Inflammatory macrophage treated with lipopolysaccharide for 4 hours (primary cell): ENCODE measurements at places on chromosomes 3 and 15.

GRCh38 chr3:141386126-141386488 lies 17.8 kb downstream of the ZBTB38 start:
- no peak for DNase-seq

DNA sequence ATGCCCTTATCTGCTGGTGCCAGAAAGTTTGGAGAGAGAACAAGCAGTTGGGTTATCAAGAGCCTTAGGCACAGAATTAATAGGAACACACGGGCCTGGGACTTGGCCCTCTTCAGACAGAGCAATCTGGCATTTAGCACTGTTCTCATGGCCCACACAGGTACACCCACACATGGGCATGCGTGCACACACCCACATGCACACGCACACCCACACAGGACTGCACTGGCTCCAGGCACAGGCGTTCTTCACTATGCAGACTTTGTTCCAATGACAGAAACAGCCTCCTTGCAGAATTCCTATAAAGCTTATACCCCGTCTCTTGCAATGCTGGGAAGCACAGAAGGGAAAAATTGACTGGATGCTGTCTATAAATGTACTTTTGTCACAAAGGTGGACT lies 36.3 kb downstream of the TMEM44 start:
- DNase-seq: no peak

DNA sequence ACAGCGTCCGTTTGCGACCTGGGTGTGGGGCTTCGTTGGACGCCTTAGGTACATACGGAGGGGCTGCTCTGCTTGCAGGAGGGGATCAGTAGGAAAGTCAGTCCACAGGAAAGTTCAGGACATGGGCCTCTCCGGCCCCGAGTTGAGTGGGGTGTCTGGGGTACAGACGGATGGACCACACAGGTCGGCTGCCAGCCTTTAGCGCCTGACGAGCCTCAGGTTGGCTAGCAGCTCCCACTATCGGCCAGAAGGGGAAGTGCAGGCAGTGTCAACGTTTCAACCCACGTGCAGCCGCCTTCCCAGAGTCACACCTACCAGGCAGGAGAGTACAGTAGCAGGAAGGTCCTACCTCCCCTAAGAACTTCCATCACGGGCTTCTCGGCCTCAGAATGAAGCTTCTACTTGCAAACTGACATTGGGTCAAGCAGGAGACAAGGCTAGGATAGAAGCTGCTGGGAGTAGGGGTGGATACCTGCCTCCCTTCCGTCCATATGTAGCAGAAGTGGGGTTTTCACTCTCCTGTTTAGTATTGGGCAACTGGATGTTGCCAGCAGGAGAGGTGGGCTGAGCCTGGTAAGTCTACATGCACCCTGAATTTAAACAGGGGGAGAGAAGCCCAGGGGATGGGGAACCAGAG lies 1.8 kb upstream of the SCN5A start:
- DNase-seq: peak; percentile 56

DNA sequence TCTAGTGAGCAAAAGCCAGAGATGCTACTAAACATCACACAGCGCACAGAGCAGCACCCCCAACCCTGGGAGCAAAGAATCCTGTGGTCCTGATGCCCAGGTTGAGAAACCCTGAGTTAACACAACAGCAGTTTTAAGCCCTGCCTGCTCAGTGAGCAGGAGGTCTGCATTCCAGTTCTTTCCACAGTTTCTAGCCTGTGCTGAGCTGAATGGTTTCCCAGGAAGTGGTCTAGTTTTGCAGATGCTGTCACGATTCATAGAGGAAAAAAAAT lies 171.1 kb upstream of the PROK2 start:
- no peak for DNase-seq

DNA sequence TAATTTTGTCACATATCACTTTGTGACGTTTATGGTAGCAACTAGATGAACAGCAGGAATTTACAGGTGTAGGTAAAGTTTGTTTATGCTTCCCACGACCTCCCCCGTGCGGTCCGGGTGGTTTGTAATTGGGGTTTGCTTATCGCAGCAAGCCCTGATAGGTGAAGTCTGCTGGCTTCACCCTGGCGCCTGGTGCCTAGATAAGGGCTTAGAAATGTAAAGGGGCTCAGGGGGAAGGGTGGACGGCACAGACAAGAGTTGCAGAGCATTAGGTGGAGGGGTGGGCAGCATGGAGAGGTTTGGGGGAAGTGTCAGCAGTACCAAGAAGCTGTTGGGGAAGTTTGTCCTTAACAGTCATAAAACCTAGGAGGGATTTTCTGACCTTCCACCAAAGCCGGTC lies 108.1 kb upstream of the RNF7 start:
- no peak for DNase-seq

- DNase-seq: peak; percentile 70
Measured at GRCh38 chr15:90097475-90097874, 4.8 kb downstream of the IDH2 start.

- no peak for DNase-seq
Measured at GRCh38 chr15:81534124-81534523, 160.1 kb upstream of the TMC3 start.

GRCh38 chr3:169760479-169760878 lies 4.4 kb downstream of the TERC start:
- no peak for DNase-seq

DNA sequence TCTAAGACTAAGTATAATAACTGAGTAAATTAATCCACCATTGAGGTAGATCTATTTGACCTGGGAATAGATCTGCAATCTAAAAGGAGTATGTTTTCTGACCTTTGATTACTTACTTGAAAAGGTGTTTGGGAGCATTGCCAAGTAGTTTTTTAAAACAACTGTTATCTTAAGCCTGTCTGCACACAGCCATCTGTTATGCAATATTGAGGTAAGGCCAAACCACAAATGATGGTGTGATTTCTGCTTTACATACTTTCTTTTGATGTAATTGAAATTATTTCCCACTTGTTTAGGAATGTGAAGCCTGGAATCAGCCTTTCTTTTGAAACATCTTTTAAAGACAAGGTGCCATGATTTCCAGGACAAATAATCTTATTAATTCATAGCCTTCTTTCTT lies 274.0 kb downstream of the BBX start:
- no peak for DNase-seq

DNA sequence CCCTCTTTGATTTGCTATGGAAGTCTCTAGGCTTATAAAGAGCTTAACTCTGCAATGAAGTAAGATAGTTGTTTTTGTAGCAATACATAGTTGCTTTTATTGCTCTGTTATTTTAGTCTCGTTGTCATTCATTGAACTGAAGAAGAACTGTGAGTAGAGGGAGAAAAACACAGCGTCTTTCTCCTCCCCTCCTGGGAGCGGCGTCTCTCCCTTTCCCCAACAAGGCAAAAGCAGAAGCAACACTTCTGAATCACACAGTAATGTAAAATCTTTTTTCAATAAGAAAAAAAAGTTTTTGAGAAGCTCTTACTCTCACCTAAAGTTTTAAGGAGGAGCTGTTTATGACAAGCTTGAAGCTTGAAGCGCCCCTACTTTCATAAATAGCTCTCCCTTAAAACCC lies 119.3 kb upstream of the SLC7A14 start:
- DNase-seq: no peak

GRCh38 chr3:41120460-41120859 lies 78.8 kb upstream of the CTNNB1 start:
- DNase-seq: peak; percentile 27

DNA sequence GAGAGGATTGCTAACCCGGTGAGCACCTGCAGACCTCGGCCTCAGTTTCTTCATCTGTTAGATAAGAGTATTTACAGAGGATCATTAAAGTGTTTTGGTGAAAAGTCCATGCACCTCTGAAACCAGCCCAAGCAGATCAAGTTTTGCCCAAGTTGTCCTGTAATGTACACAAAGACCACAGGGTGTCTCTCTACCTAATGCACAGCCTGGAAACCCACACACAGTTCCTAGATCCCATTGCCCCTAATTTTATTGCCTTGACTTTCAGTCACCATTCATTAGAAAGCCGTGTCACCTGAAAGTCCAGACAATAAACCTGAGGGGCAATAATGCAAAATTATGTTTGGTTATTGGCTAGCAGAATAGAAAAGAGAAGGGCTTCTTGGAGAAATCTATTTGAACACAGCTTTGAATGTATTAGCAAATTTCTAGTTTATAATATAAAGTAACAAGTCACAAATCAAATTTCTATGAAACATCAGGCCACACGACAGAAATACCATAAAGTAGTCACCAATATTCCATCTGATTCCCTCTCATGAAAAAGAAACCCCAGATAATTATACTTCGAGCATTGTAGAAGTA lies 161.3 kb upstream of the SLC2A2 start:
- peak; percentile 28 for DNase-seq

- DNase-seq: no peak
Measured at GRCh38 chr3:107428051-107428858, 51.0 kb downstream of the CCDC54 start.

- DNase-seq: no peak
Measured at GRCh38 chr15:69979783-69980182, 117.9 kb downstream of the TLE3 start.

DNA sequence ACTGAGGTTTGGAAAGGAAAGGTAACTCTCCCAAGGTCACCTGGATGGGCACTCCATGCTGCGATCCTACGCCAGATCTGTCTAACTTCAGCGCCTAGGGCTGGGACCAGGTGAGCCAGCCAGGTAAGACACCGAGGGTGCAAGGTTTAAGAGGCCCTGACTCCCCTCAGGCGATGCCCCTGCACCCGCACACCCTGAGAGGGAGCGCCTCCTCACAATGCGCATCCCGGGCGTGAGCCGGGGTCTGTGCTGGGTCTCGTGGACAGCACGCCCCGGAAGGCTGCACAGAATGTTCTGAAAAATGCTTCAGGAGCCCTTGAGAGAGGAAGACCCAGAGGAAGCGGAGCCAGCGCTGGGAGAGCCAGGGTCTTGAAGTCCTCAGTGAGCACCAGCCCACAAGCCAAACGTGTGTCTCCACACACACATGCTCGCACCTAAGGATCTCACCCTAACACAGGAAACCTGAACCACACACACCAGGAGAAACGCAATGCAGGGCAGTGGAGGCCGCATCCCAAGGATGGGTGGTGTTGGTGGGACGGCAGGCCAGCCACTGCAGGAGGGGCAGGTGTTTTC lies 142.0 kb downstream of the ADAMTS17 start:
- DNase-seq: no peak

DNA sequence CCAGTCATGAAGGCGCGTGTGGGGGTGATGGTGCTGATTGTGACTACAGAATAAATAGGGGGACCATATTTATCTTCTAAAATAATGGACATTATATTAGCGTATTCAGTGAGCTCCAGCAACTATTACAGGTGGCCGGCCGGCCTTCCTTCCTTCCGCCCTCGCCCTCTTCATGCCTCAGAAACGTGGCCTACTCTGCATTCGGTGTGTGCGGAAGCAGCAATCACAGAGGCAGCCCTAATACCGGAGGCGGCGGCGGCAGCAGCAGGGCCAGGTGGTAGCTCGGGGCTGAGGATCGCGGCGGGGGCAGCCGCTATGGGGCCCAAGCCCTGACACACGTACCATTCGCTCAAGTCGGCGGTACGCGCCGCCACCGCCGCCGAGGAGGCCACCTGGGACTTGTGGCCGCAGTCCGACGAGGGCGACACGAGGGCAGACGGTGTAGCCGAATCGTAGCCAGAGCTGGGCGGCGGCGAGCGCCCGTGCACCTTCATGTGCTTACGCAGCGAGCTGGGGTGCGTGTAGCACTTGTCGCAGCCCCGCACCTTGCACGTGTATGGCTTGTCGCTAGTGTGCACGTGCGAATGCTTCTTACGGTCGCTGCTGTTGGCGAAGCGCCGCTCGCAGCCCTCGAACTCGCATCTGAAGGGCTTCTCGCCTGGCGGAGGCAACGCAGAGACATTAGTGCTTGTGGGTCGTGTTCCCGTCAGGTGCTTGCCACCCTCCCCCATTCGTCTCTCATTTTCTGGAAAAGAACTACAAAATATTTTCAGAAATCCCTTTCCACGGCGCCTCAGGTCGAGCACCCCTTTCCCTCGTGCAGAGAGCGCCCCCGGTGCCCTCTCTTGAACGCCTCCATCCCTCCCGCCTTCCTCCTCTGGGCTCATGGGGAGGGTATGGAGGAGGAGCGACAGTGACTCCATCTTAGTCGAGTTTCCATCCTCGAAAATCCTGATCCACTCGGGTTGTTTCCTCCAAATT lies 15.5 kb downstream of the ZIC4 start:
- DNase-seq: no peak

DNA sequence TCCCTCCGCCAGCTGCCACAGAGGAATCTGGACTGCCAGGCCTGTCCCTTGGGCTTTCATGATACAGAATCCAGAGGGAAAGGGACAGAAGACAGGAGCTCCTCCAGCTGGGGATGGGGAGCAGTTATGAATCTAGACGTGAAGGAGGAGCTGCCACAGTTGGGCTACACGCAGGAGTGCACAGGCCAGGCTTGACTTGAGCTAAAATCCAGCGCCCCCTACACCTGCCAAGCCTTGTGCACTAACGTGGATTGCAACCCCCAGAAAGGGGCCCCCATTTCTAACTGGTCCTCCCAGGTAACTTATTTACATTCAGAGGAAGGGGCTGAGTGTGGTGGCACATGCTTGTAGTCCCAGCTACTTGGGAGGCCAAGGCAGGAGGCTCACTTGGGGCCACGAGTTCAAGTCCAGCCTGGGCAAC lies 14.3 kb downstream of the KLHL6 start:
- DNase-seq: no peak

GRCh38 chr3:51198477-51198876 lies 186.6 kb upstream of the MANF start:
- no peak for DNase-seq

DNA sequence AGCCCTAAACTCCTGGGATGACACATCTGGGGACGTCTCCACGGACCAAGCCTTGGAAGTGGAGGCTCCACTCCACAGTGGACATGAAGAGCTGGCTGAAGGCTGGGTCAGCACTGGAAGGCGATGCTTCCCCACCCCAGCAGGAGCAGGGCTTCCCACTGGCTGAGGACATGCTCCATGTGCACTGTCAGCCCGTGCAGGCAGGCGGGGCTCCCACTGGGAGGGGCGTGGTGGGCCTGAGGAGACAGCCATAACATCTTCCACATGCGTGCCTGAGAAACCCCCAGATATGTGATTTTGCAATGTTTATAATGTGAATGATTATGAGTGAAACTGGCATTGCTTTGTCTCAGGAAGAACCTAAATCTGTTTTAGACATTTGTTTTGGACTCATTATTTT lies 231.3 kb downstream of the KLF13 start:
- DNase-seq: no peak

- peak; percentile 75 for DNase-seq
Measured at GRCh38 chr3:56988458-56989168, 71.9 kb upstream of the SPATA12 start.
